ENCODE measurements at places on chromosomes 2 and 18.

- DNase-seq, result no peak
These were observed 118.9 kb upstream of the FAM136A start for GRCh38 chr2:70420740-70421139.

DNA sequence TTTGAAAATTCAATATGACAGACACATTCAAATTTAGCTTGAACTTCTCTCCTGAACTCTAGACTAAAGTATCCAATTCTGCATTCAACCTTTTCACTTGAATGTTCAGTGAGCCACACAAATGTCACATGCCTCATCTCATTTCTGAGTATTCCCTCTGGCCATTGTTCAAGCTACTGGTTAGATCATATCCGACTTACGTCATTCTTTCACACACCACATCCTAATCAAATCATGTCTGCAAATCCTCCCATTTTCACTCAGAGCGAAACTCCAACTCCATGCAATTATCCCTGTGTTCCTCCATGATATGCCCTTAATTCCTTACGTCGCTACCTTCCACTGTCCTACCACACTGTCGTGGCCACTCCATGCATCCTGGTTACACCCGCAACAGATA is 425.1 kb downstream of the CBLN2 start:
- no peak for DNase-seq

- DNase-seq, result no peak
These were observed 79.6 kb downstream of the HRH4 start for GRCh38 chr18:24539866-24540617.

DNA sequence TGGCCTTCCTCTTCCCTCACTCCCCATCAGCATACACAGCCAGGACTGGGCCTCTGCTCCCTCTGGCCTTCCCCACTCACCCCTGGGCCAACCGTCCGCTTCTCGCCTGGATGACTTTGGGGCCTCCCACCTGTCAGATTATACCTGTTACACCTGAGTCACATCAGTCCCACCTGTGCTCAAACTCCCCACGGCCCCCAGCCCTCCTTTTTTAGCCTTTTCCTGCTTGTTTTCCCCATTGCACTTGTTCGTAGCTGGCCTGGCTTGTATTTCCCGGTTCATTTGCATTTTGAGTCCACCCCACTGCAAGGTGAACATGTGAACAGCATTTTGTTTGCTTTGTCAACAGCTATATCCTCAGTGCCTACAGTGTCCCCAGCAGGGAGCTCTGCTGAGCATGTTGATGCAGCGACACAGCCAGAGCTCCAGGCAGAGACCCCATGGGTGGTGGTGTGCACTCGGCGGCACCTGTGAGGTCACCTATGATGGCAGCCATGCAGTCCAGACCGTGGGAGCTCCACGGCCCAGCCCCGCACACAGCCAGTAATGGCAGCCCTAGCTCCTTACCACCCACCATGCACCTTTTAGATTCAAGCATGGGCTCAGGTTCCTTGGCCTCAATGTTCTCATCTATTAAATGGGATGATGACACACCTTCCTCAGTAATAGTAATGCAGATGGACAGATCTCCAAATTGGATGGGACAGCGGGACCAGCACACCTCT is 276.4 kb upstream of the HS6ST1 start:
- DNase-seq, result no peak

GRCh38 chr18:23179416-23179815 is 44.1 kb downstream of the CABLES1 start:
- no peak for DNase-seq

DNA sequence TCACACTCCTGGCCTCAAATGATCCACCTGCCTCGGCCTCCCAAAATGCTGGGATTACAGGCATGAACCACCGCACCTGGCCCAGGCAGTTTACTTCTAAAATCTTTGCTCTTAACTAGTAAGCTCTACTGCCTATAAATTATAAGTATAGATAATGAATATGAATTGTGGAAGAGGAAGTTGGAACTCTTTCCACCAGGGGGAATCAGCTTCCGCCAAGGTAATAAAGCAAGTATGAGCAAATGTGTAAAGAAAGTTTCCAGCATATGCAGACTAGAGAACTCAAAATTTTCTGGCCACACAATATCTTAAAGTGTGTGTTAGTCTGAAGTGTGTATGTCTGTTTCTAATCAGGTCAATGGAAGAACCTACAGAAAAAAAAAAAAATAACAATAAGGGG is 68.1 kb downstream of the RMDN2 start:
- DNase-seq, result no peak

DNA sequence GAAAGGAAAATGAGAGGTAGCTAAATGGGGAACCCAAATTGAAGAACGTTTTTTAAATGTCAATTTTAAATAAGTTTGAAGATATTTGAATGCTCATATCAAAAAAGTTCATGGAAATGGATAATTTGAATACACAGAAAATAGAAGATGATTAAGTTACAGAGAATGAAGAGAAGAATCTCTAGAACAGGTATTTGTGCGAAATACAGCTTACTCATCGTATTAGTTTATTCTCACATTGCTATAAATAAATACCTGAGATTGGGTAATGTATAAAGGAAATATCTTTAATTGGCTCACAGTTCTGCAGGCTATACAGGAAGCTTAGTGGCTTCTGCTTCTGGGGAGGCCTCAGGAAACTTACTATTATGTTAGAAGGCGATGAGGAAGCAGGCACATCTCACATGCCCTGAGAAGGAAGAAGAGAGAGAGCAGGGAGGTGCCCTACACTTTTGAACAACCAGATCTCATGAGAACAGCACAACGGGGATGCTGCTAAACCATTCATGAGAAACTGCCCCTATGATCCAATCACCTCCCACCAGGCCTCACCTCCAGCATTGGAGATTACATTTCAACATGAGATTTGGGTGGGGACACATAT is 89.7 kb upstream of the DTNA start:
- DNase-seq, result no peak

GRCh38 chr2:72828840-72829507 is 3.1 kb upstream of the EXOC6B start:
- no peak for DNase-seq

- DNase-seq, result no peak
These were observed 25.4 kb upstream of the RHOB start for GRCh38 chr2:20421336-20421987.
